Activated CD4-positive, alpha-beta memory T cell treated with anti-CD3 and anti-CD28 coated beads for 36 hours (primary cell): ENCODE measurements at places on chromosomes 5 and 9.

GRCh38 chr5:174828804-174829510 is 104.6 kb downstream of the MSX2 start:
- DNase-seq, result no peak

- no peak for DNase-seq
These were observed 73.0 kb downstream of the MRPS27 start for GRCh38 chr5:72246954-72247442.

GRCh38 chr5:7876867-7877266 is 7.9 kb downstream of the MTRR start:
- peak; percentile 64 for DNase-seq

DNA sequence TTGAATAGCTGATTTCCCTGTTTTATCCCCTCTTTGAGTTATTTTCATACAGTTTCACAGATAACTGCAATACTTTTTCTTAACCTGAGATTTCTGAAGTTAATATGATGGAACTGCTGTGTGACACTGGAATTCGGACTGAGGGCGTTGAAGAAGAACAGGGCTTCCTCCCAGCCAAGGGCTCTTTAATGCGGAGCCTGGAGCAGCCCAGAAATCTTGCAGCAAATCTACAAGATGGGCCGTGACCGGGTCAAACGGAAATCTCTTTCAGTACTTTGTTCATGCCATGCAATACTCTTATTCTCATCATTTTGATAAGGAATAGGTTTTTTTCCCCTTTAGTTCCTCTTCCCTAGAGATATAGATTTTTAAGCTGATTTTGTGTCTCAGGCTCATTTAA is 236.8 kb upstream of the IRX4 start:
- no peak for DNase-seq

- DNase-seq, result peak; percentile 94
These were observed at the start of gene UIMC1 for GRCh38 chr5:177006265-177006972. UIMC1 (minus strand) TSS chr5:177006779; CDS start chr5:176982615, 24,164 bp downstream.

- no peak for DNase-seq
These were observed 38.3 kb upstream of the KCNV2 start for GRCh38 chr9:2679011-2679410.

DNA sequence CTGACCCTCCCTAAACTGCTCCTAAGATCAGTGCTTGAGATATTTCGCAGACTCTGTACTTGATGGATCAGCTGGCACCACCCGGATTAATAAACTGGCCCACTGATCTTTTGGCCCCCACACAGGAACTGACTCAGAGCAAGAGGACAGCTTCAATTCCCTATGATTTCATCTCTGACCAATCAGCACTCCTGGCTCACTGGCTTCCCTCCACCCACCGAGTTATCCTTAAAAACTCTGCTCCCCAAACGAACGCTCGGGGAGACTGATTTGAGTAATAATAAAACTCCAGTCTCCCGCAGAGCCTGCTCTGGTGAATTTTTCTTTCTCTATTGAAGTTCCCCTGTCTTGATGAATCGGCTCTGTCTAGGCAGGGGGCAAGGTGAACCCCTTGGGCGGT is 36.5 kb upstream of the CD180 start:
- no peak for DNase-seq

- no peak for DNase-seq
These were observed 1.2 kb downstream of the CDHR2 start for GRCh38 chr5:176550275-176550831.

- DNase-seq, result no peak
These were observed 206.0 kb downstream of the ATP10B start for GRCh38 chr5:160646033-160646432.

DNA sequence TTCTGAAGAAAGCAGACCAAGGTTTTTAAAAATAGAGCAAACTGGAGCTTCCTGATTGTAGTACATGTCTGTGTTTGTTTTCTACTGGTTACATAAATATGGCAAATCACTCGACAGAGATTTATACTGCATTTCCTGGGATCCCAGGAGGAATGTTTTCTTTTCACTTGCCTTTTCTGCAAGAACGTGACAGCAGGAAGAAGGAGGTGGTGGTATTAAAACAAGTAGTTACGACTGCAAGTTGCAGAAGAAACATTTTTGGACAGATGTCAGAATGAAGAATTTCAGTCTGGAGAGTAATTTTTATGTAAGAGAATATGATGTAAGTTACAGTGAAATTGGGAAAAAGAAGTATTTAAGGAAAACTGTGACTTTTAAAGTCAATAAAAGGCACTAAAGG is 253.7 kb upstream of the NFIL3 start:
- no peak for DNase-seq

DNA sequence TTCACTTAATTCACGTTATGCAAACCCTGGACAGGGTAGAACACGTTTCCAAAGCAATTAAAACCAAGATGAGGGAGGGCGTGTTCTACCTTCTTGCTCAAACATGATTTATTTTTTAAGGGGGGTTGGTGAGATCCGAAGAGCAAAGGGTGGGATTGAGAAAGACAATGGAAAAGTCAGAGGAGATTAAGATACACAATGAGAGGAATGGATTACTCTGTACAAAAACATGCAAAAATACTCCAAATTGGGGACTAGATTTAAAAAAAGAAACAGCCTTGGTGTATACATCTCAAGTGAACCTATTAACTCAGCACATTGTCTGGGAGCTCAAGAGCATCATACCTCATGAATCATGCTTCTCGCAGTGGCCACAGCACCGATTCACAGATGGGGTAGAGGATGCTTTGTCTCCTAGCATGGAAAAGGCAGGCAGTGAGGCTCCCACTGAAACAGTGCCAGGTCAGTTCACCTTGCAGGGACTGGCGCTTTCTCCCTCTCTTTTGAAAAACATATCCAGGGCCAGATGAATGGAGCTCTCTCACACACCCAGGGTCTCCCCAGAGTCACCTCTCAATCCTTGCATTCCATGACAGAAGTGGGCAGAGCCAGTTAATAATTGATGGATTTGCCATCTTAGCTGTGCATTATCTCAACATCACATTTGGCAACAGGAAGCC is 459.7 kb downstream of the BNC2 start:
- no peak for DNase-seq

- no peak for DNase-seq
These were observed 9.7 kb upstream of the F2RL1 start for GRCh38 chr5:76809141-76809540.

GRCh38 chr5:124675931-124676846 is 70.2 kb downstream of the ZNF608 start:
- no peak for DNase-seq

DNA sequence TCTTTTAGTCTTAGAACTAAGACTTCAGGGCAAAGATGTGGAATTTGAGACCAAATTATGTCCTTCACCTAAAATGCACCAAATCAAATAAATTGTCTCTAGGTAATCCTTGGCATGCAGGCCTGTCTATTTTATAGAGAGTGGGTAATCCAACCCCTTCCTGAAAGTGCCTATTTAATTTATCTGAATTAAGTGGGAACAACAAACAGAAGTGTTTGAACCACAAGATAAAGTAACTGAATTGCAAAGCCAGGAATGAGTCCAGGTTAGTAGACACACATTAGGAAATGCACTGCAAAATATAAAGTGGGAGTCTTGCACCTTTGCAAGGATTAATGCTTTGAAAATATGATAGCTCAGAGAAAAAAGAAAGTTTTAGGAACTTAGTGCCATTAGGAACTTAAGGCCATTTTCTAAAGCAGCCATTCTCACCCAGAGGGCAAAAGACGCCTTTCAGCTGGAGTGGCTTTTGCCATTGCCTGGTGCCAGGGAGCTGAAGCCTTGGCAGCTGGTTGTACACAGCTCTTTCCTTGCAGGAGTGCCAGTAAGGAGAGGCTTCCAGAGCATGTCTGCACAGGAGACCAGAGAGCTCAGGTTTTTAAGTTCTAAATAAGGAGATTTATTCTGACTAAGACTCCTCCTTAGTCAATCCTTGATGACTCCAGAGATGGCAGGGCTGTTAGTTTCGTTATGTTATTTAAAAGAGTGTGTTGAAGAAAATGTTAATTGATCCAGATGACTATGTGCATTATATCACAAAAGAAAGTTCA is 151.7 kb upstream of the ELL2 start:
- peak; percentile 13 for DNase-seq
